Amniotic epithelial cell (primary cell): ENCODE measurements at places on chromosomes 7 and 10.

DNA sequence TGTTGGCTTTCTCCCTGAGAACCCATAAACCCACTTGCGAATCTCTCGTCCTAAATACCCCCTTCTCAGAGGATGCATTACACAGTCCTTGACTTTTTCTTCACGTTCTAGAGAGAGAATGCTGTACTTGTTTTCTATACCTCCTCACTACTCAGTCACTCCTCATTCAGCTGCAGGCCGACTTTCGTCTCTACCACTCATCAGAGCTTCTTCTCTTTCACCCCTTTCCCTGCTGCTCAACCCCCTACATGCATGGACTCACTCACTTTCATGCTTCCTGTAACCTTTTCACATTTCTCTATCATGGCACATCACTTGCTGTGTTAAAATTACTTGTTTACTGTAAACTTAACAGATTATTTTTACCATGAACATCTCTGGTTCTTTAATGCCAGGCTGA lies 19.8 kb downstream of the MDFIC start:
- DNase-seq: no peak

- no peak for DNase-seq
These were observed 119.4 kb downstream of the DYNC2I1 start for GRCh38 chr7:158975526-158976467.

DNA sequence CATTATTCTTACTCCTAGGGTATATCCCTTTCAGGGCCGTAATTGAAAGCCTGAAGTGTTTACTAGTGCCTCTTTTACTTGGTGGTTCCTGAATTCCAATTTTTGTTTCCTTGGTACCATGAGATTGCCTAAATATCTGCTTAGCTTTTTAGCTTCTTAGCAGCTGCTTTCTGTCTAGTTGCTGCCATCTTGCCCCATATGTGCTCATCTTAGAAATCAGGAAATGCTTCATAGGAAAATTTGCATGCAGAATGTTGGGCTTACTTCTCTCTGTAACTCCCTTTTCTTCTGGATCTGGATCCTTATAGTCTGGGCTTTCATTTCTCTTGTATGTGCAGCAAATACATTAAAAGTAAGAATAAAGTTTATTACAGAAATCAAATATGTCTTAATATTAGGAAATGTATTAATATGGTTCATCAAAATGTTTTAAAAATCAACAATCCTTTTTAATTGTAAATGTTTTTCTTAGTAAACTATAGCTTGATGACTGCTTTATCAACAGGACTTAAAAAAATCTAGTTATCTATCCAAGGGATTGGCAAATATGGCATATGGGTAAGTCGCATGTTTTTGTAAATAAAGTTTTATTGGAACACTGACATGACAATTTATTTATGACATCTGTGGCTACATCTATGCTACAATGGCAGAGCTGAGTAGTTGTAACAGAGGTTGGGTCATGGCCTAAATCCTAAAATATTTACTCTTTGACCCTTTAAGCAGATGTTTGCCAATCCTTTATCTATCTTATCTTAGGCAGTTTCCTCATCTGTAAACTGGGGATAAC lies 73.5 kb upstream of the CDK6 start:
- DNase-seq: no peak

GRCh38 chr10:55881588-55881987 lies 479.5 kb downstream of the ZWINT start:
- DNase-seq: no peak

- DNase-seq: no peak
These were observed 615.4 kb downstream of the DNAJB6 start for GRCh38 chr7:157952050-157952667.

DNA sequence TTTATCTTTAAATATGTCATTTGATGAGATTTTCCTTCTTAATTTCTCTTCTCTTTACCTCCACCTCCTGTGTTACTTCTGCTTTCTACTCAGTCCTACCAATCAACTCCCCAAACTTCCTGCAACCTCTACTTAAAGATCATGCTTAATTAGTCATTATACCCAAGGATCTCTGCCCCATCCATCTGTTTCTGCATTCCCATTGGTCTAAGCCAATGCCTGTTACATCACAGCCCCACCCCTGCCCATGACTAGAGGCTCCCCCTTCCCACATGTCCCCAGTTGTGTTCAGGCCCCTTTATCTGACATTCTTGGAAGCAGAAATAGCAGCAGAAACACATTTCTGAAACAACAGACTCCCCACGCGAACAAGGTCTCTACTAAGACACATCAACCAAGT lies 319.1 kb upstream of the NFE2L3 start:
- DNase-seq: no peak
